MCF 10A (cell line): ENCODE measurements at places on chromosomes 16 and 17.
A peak's percentile ranks its signal among the peaks of the same experiment; 100 is the strongest.

DNA sequence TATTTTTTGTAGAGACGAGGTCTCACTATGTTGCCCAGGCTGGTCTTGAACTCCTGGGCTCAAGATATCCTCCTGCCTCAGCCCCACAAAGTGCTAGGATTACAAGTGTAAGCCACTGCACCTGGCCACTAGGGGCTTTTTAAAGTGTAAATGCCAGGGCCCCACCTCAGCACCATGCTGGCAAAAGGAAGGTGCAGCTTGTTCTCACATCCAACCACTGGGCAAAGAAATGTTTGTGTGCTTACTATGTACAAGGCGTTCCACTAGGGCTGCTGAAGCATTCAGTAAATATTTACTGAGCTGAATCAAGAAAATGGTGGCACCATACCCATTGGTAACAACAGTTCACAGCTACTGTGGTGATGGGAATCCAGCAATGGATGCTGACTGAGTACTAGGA is 22.6 kb downstream of the COG1 start:
- DNase-seq, result no peak

DNA sequence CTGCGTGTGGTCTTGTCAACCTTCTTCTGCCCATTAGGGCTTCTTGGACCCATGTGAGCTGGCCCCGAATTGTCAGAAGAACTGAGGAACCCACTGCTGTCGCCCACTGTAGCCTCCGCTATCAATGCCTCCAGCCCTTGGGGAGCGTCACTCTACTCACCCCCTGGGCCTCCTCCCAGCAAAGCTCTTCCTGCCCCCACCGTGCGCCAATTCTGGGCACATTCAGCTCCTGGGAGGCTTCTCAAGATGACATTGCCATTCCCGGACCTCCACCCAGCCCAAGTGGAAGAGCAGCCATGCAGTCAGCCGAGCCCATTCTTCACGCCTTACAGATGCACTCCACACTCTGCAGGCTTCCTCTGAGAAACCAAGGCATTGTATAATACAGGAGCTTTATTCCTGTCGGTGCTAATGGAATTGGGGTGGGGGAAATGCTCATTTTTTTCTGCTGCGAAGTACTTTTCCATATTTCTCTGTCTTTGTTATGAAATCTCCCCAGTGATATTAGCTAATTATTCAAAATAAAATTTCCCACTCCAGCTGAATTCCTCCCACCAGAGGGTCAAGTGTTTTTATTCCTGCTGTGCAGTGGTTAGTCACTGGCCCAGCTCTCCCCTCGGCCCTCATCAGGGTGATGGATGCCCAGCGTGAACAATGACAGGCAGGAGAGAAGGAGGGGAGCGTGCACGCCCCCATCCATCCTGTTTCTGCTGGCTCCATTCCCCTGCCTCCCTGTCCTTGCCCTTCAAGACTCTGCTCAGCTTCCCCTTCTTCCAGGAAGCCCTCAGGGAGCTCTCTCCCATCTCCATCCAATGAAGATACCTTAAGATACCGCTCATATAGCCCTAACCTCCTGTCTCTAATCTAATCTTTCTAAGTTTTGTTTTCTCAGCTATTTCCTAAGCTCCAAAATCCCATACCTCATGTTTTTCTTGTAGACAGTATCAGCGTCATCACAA is 87.7 kb downstream of the C16orf95 start:
- no peak for DNase-seq

- no peak for DNase-seq
Measured at GRCh38 chr16:53413864-53414263, 20.4 kb upstream of the RBL2 start.

- DNase-seq, result no peak
Measured at GRCh38 chr17:80618304-80618703, 73.7 kb downstream of the RPTOR start.

DNA sequence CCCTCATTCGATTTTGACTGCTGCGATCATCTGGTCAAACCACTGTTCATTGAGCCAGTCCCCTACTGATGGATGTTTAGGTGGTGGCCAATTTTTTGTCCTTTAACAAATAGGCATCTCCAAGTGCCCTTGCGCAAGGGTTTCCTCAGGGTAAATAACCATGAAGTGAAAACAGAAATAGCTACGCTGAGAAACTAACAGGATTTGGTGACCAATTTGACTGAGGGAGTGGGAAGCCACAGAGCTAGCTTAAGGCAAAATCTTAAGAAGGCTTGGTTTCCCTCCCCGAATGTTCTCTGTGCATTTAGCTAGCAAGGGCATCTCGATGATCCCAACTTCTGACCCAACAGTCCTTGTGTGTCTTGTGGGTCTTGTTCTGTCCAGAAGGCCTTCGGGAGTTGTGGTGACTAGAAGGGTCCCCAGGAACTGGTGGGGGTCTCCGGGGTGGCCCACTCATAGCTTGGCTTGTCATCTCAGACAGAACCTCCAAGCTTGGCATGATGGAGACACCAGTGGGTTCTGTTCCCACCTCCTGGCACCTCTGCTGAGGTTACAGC is 117.2 kb downstream of the SOCS1 start:
- peak; percentile 67 for DNase-seq

GRCh38 chr17:65230040-65230439 is 92.9 kb downstream of the RGS9 start:
- no peak for DNase-seq

GRCh38 chr16:57374067-57374534 is 1.8 kb downstream of the CX3CL1 start:
- DNase-seq, result no peak

GRCh38 chr16:84048871-84049270 is 6.3 kb upstream of the SLC38A8 start:
- DNase-seq, result no peak
